ENCODE measurements at places on chromosomes 16 and 17.

DNA sequence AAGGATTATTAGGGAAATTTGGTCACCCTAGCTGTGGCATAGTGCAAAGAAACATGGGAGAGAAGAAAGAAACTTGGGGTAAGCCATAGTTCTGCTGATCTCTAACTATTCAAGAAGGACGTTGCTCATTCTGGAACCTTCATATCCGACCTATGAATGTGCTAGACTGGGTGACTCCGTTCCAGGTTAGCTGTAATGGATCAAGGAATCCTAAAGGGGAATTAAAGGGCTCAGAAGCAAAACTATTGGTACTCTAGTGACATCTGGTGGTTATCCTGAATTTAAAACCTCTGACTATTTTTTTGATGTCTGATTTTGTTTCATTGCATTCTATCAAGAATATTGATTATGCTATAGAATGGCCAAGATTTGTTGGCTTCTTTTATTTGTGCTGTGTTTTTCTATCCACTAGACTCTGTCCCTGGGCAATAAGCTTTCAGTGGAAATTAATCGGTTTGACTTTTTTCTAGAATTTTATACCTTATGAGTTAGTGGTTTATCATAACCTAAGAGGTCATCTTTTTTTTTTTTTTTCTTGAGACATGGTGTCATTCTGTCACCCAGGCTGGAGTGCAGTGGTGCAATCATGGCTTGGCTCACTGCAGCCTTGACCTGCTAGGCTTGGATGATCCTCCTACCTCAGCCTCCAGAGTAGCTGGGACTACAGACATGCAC lies 19.5 kb downstream of the PCTP start:
- DNase-seq = no peak

DNA sequence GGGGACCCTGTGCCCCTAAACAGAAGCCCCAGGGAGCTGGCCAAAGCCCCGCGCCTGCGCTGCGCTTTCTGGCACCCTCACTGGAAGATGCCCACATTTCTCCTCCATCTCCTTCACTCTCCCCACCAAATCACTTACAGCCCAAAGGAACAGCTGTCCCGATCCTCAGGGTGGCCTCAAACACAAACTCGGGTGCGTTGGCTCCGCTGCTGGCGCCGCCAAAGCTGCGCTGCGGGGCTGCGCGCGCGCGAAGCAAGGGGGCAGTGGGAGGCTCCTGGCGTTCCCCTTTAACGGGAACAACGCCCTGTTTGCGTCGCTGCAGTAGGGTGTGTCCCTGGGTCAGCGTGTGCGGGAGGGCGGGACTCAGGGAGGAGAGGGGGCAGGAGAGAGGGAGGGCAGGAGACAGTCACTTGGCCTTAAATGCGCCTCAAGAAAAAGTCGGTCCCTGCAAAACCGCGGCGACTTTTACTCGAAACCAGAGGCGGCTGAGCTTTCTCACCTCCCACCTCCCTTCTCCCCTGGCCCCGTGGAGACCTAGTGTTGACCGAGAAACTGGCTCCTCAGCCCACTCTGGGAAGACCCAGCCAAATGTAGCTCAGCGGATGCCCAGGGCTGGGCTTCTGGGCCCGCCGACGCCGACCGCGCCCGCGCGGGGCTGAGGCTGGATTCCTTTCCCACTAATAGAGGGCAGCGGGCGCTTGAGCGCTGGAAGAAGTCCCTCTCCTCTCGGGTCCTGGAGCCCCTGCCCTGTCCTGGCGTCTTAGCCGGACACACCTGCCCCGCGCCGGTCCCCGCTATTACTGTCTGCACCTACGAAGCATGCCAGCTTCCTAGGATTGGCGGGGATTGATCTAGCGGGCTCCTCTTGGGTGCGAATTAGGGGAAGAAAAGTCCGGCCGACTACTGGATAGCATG lies 2.6 kb downstream of the PMP22 start:
- DNase-seq = peak; percentile 94

GRCh38 chr16:53549970-53550690 lies 47.1 kb upstream of the AKTIP start:
- peak; percentile 83 for DNase-seq

- DNase-seq = peak; percentile 78
Measured at GRCh38 chr17:79792984-79793923, 3.6 kb downstream of the CBX8 start.

DNA sequence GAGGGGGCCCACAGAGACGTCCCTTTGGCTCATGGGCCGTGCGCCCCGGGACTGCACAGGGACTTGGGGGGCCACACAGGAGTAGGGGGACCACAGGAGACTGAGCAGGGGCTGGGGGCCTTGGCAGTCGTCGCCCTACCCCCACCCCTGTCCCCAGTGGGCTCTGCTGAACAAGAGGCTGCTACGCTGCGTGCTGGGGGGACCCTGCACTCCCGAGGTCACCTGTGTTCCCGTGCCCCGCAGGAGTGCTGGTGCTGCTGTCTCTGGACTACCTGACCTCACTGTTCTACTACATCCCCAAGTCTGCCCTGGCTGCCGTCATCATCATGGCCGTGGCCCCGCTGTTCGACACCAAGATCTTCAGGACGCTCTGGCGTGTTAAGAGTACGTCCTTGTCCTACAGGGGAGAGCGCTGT lies 14.4 kb upstream of the RNF213 start:
- no peak for DNase-seq

- DNase-seq = peak; percentile 22
Measured at GRCh38 chr17:77493238-77493820, 352.6 kb downstream of the SEC14L1 start.

DNA sequence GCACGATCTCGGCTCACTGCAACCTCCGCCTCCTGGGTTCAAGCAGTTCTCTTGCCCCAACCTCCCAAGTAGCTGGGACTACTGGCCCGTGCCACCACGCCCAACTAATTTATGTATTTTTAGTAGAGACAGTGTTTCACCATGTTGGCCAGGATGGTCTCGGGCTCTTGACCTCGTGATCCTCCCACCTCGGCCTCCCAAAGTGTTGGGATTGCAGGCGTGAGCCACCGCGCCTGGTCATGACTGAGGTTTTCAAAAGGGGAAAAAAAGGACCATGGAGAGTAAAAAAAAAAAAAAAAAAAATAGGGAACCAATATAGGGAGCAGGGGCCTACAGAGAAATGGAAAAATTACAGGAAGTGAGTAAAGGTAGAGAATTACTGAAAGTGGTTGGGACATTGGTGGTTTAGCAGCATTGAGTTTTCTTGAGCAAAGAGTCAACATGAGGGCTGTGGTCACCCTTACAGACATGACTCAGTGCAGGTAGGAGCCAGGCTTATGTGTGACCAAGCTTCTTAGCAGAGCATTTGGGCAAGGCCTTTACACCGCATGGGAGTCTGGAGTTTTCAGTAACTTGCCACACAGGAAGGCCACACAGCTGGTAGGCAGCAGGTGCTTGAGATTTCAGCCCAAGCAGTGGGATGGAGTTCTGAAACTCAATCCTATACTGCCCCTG lies 447.3 kb downstream of the HS3ST3B1 start:
- DNase-seq = no peak

- DNase-seq = no peak
Measured at GRCh38 chr16:53829186-53829747, 125.3 kb downstream of the FTO start.

- no peak for DNase-seq
Measured at GRCh38 chr17:58005031-58005727, 1.9 kb downstream of the SRSF1 start.

DNA sequence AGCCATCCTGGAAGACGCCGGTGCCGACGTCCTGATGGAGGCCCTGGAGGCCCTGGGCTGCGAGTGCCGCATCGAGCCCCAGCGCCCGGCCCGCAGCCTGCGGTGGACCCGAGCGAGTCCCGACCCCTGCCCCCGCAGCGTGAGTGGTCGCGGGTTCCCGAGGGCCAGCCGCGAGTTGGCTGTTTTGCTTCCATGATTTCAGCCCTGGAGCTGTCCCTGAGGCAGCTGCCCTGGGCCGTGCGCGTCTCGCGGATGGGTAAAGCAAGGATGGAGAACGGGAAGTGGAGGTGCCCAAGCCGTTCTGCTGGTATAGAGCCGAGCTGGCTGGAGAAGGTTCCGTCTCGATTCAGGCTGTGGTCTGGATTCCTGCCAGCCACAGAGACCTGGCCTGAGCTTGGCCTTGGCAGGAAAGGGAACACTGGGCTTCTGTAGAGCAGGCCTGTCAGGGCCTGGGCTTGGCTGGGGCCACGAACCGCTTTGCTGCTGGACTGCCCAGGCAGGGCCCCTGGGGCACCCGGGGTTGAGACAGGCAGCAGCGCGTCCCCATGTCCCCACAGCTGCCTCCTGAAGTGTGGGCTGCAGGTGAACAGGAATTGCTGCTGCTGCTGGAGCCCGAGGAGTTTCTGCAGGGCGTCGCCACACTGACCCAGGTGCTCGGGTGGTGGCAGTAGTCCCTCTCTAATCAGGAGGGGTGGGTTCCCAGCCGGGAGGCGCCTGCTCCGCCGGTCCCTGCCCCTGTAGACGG lies 941 bp upstream of the MRPS34 start:
- no peak for DNase-seq

- DNase-seq = no peak
Measured at GRCh38 chr16:68111379-68111778, 26.2 kb downstream of the NFATC3 start.

GRCh38 chr16:77067900-77068299 lies 123.1 kb upstream of the MON1B start:
- DNase-seq = no peak

DNA sequence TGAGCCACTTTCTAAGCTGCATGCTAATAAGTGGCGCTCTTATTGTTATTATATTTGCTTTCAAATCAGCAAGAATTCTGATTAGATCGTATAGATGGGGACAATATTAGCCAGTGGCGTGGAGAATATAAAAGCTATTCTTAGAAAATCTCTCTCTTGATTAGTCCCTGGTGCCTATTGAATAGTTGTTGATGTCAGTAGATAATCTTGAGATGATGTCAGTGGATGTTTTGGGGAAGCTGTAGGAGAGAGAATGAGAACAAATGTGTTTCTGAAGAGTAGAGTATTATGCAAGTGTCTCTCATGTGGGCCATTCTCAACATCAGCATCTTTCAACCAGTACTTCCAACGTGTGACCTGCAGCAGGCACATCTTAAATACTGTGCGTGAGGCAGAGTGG lies 445.7 kb downstream of the GRIN2A start:
- no peak for DNase-seq

DNA sequence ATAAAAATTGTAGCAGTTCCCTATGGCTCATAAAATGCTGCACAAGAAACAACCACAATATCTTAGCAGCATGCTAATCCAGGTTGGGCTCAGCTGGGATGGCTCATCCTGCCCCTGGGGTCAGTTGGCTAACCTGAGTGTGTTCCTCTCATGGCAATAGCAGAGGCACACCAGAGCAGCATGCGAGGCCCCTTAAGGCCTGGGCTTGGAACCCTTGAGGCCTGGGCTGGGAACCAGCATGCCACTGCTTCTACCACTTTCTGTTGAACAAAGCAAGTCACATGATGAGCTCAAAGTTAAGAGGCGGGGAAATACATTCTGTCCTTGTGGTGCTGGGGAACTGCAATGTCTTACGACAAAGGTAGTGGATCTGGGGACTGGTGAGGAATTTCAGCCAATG lies 154.4 kb upstream of the FOXF1 start:
- DNase-seq = no peak

DNA sequence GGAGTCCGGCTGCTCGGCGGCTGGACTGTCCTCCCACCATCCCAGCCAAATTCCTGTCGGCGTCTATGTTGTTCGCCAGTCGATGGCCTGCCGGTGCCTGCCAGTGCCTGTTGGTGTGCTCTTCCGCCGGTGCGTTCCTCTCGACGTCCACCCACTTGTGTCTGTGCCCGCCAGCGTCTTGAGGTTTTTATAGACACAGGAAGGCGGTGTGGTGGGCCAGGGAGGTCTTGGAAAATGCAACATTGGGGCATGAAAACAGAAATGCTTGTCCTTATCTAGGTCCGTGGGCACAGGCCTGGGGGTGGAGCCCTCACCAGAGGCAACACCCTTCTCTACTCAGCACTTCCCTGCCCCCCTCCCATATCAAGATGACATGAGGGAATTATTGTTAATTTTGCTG lies 167.8 kb downstream of the IRF8 start:
- DNase-seq = no peak

GRCh38 chr17:63579633-63580032 lies 21.1 kb upstream of the TACO1 start:
- no peak for DNase-seq

- peak; percentile 94 for DNase-seq
Measured at GRCh38 chr16:8868416-8869211, at the start of gene CARHSP1. CARHSP1 (minus strand) TSS chr16:8869006; CDS start chr16:8859328, 9,678 bp downstream.

GRCh38 chr16:55001931-55002330 lies 71.3 kb downstream of the IRX5 start:
- DNase-seq = no peak

DNA sequence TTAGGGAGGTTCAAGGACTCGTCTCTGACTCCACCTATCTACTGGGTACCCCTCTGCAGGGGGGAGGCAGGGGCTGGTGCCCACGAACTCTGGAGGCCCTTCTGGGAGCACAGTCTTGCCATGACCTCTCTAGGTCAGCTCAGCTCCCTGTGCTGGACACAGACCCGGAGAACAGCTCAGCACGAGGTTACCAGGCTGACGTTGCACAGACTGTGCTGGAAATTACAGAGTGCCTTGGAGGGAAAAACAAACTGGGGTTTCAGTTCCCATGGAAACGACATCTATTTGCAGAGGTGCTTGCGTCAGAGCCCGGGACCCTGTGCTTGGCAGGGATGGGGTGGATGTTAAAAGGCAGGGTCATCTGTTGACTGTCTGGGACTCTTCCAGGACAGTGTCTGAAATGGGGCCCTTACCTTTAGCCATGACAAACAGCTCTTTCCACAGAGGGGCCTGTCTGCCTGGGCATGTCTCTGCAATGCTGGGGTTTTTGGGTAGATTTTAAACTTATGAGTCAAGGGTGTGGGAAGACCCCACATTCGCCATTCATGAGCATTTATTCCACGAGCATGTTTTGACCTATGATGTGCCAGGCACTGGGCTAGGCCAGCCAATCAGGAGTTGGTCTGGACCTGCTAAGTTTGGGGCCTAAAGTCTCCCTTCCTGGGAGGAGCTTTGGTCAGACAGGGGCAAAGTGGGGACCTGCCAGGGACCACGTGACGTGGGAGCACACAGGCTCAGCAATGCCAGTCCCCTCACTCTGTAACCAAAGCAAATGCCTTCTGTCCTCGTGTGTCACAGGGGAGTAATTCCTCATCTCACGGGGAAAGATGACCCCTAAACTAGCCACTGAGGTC lies 22.5 kb downstream of the CCR7 start:
- peak; percentile 93 for DNase-seq

DNA sequence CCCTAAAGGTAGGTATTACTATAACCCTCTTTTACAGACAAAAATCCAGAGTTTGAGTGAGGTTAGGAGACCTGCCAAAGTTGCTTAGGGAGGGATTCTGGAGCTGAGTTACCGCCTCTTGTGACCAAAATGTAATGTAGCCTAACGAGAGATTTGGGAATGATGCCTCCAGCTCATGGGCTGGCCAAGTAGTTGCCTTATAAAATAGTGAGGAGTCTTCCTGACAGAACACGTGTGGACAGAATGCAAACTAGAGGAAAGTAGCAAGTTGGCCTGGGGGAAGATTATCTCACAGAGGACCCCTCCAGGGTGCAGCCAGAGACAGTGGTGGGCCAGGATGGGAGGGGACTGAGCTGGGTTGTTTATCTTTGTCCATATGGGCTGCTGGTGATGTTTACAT lies 543.7 kb upstream of the CDH11 start:
- DNase-seq = peak; percentile 57

GRCh38 chr16:68992521-68992920 lies 112.9 kb upstream of the HAS3 start:
- no peak for DNase-seq

- peak; percentile 47 for DNase-seq
Measured at GRCh38 chr17:72382971-72383722, 262.3 kb downstream of the SOX9 start.
